Liver (tissue), 10 donors: ENCODE measurements at places on chromosomes 4 and X. TPM values are rescaled to one million over a fixed set of nuclear protein-coding genes. Genes with fewer than 3 reads are reported as not detected.

GRCh38 chr4:102599886-102600285 lies 98.7 kb downstream of the NFKB1 start:
- no peak for DNase-seq

SPACA5 gene
- total RNA-seq = not detected

DNA sequence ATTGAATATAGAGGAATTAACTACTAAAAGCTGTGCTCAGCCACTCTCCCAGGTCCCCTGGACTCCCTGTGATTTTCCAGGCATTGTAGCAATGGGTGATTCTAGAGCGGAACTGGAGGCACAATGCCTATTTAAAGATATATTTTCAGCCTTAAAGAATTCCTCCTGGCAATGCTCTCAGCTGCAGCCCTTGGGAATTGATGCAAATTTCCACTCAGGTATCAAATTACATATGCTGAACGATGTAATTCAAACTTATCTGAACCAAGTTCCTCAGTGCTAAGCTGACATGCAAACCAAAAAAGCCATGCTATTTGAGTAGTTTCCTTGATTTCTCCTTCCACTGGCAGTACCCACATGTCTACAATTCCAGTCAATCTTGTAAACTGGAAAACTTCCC lies 86.3 kb upstream of the GABRA3 start:
- no peak for DNase-seq

DNA sequence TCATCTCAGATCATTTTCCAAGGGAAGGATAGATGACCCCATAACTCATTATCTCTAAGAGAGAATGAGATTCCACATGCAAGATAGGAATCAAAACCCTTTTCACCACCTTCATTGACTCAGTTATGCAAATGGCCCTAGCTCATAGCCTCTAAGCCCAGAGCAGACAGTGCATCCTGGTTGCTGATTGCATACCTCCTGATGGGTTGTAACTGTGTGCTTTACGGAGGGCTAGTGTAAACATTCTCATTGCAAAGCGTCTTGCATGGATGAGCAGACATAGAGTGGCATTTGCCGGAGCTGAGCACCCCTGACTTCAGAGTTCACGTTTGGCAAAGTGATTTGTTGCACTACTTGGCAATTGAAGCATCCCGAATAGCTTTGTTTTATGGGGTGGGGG lies 151.0 kb downstream of the VCX3A start:
- DNase-seq = no peak

- DNase-seq = no peak
These were observed 164.4 kb upstream of the RAPGEF2 start for GRCh38 chr4:158938220-158939044.

DNA sequence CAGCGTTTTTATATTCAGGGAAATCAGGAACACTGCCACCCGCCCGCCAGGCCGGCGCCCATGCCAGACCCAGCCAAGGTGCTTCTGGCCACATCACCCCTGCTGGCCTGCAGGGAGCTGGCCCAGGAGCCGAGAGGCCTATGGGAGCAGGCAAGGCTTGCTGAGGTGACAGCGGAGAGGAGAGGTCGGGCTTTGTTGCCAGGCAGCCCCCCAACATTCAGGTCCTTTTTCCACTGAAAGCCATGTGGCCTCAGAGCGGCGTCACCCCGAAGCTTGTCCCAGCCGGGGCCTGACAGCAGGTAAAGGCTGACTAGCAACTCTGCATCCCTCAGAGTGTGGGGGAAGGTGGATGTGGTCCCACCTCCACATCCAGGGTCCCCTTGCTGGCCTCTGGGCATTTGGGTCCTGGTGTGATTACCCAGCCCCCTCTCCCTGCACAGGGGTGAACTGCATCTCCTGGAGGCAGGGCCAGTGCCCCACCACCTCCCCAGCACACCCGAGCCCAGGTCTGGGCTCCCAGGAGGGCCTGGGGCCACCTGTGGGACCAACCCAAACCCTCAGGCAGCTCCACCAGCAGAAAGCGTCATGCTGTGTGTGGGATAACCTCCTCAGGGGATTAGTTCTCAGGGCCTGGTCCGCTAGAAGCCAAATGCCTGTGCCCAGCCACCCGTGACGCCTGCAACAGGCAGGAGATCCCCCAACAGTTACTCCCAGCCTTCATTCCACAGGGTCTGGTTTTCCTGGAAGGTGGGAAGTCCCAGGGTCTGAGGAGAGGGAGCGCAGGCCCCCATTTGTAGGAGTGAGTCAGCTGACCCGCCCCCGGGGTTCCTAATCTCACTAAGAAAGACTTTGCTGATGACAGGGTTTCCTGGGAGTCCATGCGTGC lies at the start of gene PDE6B:
TSS of gene PDE6B (plus strand) at position 869 of the 886 bp plus-strand sequence. CDS start 54 bp downstream, outside the sequence.
- DNase-seq = no peak

GAGE12H gene
- not detected for total RNA-seq

- peak; percentile 36 for DNase-seq
These were observed 11.3 kb upstream of the LONRF3 start for GRCh38 chrX:118963159-118963558.

MAGEC2 gene
- total RNA-seq = not detected

DNA sequence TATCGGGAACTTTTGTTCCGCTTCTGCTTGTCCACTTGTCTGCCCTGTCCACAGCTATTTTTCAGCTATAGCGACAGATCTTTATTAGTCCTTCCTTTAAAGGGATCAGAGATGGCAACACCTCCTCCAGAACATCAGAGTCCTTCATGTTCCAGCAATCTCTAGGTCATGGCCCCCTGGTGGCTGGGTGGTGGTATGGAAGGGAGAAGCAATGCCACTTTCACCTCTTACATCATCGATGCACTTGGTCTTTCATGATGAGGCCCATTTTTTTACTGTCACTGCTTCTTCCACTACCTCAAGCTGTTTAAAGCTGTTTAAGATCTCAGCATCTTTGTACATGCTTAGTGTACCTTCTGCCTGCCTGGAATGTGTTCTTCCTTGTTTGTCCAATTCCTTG lies 106.7 kb downstream of the ARHGAP6 start:
- peak; percentile 33 for DNase-seq

GRCh38 chr4:153383131-153383530 lies 38.6 kb downstream of the MND1 start:
- no peak for DNase-seq

DNA sequence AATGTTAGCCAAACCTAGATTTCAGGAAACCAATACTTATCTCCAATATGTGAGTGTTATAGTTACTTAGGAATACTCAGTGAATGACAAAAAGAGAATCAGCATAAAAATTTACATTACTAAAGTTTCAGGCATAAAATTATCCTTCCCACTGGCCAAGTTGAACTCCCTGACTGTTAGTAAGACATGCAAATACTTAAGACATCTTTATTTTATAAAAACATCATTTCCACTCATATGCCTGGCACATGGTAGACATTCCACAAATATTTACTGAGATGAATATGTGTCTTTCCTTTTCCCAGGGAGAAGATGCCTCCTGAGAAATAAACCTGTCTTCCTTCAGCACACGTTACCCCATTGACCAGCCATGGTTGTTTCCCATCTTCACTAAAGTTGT lies 7.3 kb downstream of the VEGFD start:
- no peak for DNase-seq

DNA sequence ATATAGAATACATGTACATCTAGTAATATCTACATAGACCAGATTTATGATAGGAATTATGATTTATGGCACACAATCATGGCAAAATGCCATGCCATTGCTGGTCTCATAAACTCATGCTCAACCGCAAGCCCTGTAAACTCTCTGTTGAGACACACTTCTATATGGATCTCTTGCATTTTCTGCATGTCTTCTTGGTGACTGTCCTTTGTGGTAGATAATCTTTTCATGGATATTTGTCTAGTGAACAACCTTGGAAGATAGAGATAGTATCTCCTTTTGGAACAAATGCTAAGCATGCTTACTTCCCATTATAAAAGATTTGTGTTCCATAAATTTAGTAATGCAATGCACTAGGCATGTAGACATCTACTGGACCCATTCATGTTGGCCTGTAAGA lies 328.0 kb downstream of the NAF1 start:
- DNase-seq = no peak

DNA sequence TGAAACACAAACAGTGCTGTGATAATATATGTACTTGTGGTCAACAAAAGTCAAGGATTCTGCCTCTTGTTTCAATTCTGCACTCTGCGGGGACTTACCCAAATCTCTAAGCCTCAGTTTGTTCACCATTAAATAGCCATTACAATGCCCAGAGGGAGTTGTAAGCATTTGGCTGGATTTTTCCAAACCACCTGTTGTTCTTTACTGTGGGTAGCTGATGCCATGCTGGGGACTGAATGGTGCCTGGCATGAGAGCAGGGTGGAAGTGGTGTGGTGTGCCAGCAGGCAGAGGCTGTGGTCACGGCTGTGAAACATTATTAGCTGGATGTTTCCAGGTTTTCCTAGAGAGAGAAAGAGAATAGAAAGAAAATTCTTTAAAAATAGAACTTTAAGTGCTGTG lies 60.7 kb upstream of the PAK3 start:
- no peak for DNase-seq

DNA sequence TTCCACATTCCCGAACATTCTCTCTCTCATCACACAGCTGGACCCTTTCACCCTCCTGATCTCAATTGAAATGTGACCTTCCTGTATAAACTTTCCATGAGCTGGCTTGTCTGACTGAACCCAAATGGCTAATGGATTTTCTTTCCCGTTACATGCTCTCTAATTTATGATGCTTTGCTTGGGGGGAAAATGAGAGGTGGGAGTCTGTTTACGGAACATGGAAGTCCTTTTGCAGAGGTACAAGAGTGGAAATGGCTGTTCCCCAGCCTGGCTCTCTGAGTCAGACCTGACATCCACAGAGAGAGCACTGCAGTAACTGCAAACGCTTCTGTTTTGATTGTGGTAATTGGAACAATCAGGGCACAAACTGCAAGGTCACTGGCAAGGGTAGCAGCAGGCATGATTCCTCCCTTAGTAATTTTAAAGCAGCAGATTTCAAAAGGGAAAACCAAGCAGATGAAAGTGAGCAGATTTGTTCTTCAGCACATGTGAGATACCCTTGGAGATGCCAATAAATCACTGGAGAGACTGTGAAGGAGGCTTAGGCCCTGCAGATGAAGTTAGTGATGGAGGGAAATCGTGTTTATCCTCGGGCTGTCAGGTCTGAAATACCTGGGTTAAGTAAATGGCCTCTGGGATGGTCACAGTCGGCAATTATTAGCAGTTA lies 83.9 kb downstream of the SNCA start:
- no peak for DNase-seq

DDIT4L gene
- 0.14 TPM for total RNA-seq

PCYT1B gene
- total RNA-seq = under 0.01 TPM

EXOC1L gene
- total RNA-seq = not detected

DNA sequence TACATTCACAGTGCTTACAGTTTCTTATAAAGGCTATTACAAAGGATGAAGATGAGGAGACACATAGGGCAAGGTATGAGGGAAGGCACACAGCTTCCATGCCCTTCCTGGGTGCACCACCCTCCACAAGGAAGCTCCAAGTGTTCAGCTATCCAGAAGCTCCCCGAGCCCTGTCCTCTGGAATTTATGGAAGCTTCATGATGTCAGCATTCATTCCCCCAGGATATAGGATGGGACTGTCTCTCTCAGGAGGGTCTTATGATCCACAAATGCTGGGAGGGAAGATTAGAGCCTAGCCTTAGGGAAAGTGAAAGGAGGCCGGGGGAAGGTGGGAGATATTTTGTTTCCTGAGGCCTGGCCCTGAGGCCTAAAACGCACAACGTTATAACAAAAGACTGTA lies 236.0 kb downstream of the ANK2 start:
- DNase-seq = no peak

- no peak for DNase-seq
These were observed 49.6 kb downstream of the DACH2 start for GRCh38 chrX:86197815-86198214.

- DNase-seq = no peak
These were observed 14.3 kb downstream of the CBR4 start for GRCh38 chr4:168995537-168996295.

PGAM4 gene
- total RNA-seq = not detected

DNA sequence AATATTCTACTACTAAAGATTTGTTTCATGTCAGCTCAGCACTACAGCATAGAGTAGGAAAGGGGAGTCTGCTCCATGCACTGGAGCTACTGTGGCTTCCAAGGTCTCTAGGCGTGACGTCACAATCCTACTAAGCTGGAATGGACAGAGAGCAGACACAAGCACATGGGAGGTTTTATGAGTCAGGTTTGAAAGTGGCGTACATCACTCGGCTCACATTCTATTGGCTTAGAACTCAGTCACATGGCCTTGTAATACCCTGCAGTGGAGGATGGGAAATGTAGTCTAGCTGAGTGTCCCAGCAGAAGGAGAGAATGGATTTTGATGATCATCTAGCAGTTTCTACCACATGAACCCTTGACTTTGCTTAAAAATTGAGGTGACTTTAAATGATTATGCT lies 624.8 kb upstream of the ATOH1 start:
- no peak for DNase-seq

- DNase-seq = no peak
These were observed 2.2 kb upstream of the SEPTIN11 start for GRCh38 chr4:76947369-76947768.

DNA sequence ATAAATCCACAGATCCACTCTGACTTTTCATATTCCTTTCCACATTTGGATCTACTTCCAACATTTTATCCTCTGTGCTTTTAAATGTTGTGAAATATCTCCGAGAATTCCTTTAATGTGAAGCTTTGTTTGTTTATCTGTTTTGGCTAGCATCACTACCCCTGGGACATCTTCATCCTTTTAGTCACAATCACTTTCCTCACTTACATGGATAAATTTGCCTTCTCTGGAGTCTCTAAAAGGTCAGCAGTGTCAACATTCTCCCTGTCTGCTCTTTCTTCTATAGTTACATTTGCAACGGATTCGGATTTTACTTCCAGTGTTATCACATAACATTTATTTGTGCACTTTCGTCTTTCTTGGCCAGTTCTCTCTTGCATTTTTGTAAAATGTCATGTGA lies 34.2 kb upstream of the LRAT start:
- DNase-seq = no peak

HEPH gene
- total RNA-seq = 2.4 TPM

MND1 gene
- 0.17 TPM for total RNA-seq

DNA sequence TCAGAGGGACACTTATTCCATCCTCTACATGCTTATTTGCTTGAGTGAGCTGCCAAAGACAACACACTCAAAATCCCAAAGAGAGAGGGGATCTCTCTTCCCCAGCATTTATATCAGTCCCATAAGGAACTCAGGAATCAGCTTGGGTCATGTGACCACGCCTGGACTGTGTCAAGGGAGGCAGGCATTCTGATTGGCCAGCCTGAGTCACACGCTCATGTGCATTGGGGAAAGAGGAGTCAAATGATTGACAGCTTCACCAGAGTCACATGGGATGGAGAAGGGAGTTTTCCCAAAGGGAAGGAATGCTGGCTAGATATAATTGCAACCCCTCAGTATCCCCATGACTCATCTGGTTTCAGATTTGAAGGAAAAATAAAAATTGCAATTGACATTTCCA lies 49.0 kb downstream of the RWDD4 start:
- no peak for DNase-seq

DNA sequence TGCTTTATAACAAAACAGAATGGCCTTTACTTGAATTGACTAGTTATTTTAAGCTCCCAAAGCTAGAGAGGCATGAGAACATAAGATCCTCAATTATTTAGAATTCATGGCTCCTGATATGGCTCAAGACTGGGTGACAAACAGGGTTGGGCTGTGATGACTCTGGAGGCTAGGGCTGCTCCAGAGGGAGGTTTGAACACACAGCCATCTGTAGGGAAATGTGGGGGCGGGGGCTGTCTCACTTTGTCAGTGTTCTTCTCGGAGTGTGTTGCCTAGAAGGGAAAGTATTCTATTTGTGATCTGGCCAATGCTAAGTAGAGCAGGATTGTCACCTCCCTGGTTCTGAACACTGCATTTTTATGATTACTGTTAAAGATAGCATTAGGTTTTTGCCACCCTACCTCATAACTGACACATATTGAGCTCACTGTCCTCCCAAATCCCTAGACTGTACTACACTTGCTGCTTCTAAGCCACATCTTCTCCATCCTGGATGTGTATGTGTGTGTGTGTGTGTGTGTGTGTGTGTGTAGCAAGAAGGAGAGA lies 45.9 kb downstream of the VSIG4 start:
- no peak for DNase-seq
